CD4-positive, alpha-beta T cell treated with Interleukin-10 for 1 hour (primary cell): ENCODE measurements at places on chromosomes 2 and 18.
A peak's percentile ranks its signal among the peaks of the same experiment; 100 is the strongest.

- DNase-seq: peak; percentile 84
Observed at GRCh38 chr2:191115391-191115790, 35.4 kb downstream of the STAT4 start.

DNA sequence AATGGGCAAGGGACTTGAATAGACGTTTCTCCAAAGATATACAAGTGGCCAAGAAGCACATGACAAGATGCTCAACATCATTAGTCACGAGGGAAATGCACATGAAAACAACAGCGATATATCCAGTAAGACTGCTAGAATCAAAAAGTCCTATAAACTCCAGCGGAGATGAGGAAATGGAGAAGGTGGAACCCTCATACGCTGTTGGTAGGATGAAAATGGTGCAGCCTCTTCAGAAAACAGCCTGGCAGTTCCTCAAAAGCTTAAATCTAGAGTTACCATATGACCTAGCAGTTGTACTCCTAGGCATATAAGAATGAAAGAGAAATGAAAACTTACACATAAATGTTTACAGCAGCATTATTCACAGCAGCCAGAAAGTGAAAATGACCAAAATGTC is 48.1 kb downstream of the HPCAL1 start:
- DNase-seq: no peak

GRCh38 chr2:128313091-128313836 is 5.4 kb downstream of the HS6ST1 start:
- DNase-seq: no peak

DNA sequence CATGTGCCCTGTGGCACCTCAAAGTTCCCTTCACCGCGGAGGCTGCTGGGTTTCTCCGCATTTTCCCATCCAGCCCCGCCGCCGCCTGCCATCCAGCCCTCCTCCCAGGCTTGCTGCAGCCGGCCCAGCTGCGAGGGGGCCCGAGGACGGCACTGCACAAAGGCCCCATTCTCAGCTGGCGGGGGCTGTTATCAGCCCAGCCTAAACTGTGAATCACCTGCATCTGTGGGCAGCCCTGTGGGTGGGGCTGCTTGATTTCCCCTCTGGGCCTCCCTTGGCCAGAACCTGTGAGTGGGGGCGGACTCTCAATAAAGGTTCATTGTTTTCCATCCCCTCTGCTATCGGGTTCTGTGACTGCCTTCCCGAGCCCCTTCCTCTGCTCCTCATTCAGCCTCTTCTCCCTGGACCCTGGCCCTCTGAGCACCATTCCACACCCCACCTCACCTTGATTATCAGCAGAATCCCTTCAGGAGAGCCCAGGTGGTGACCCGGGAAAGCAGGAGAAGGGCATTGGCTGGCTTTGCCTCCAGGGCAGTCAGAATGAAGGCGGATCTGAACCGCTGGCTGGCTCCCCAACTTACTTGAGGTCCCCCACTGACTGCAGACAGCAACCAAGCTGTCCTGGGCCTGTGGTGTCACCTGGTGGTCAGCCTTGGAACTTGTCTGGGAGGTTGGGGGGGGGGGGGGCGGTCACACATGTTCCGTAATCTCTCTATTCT is 204.5 kb downstream of the ZFP36L2 start:
- no peak for DNase-seq

- no peak for DNase-seq
Observed at GRCh38 chr2:44524347-44524926, 162.7 kb downstream of the CAMKMT start.

DNA sequence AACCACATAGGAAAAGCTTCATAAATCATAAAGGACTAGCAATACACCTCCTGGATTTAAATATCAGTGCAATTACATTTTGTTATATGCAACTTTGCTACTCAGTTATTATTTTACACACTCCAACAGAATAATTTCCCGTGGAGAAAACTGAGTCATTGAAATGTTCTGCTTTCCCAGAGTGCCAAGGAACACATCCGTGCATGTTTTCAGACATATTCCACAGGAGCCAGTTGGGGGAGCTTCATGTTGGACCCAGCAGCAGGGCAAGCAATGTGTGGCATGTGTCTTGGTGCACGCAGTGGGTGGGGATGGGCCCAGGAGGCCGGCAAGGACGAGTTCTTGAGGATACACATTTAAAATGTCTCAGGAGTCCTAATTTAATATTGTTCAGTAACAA is 14.4 kb upstream of the SMIM21 start:
- DNase-seq: no peak

GRCh38 chr18:59898609-59899297 is 1.0 kb upstream of the PMAIP1 start:
- no peak for DNase-seq

- no peak for DNase-seq
Observed at GRCh38 chr2:150051004-150051403, 436.5 kb downstream of the RND3 start.

DNA sequence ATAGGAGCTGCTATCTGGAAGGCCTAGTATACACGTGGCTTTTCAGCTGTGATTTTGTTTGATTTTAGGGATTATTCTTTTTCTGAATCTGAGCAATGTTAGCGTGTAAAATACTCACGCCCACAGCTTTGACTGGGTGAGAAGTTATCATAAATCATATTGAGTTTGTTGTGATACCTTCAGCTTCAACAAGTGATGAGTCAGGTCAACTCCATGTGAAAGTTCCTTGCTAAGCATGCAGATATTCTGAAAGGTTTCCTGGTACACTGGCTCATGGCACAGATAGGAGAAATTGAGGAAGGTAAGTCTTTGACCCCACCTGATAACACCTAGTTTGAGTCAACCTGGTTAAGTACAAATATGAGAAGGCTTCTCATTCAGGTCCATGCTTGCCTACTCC is at the start of gene GKN1:
TSS of gene GKN1 (plus strand) at position 386 of the 400 bp plus-strand sequence. CDS start 42 bp downstream, outside the sequence.
- DNase-seq: no peak

DNA sequence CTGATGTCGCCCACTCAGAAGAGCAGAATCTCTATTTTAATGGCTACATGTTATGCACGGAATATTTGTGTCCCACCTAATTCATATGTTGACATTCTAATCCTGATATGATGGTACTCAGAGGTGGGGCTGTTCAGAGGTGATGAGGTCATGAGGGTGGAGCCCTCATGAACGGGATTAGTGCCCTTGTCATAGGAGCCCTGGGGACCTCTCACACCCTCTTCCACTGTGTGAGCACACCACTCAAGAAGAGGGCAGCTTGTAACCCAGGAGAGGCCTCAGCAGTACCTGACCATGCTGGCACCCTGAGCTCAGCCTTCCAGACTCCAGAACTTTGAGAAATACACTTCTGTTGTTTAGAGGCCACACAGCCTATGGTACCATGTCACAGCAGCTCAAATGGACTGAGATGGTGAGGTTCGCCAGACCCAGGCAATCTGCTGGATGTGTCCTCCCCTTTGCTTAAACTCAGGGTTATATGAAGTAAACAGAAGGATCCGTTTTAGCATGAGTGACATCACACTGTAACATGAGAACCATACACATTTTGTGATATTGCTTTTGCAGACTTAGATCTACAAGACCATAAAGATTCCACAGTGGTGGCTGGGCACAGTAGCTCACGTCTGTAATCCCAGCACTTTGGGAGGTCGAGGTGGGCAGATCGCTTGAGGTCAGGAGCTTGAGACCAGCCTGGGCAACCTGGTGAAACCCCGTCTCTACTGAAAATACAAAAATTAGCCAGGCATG is 48.7 kb downstream of the ATOH8 start:
- DNase-seq: no peak

DNA sequence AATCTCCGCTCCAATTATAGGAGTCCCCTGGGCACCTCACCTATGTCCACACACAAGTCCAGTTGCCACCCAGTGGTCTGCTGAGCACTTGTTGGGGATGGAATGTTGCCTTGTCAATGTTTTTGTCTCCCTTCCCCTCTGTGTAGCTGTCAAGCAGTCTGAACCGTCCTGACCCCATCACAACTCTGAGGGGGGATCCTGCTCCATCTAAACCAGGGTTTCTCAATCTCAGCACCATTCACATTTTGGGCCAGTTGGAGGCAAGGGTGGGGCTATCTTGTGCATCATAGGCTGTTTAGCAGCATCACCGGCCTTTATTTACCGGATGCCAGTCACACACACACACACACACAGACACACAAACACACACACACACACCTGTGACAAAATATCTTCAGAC is 53.0 kb downstream of the CYP26B1 start:
- no peak for DNase-seq

DNA sequence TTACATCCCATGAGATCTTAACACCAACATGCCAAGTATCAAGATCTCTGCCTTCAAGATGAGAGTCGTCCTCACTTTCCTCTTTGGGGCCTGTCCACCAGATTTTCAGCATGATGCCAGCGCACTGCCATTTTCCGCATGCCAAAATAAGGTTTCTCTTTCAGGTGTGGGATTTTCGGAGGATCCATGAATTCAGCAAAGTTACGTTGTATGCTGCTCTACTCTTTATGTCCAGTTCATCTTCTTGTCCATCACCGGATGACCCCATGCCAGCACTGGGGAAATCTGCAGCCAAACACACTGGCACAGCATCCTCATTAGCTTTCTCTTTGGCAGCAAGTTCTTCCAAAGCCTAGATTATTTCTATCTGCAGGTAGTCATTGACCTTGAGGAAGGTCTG is 4.9 kb upstream of the HAAO start:
- DNase-seq: no peak

- DNase-seq: no peak
Observed at GRCh38 chr2:70983506-70984227, 5.2 kb downstream of the ANKRD53 start.

DNA sequence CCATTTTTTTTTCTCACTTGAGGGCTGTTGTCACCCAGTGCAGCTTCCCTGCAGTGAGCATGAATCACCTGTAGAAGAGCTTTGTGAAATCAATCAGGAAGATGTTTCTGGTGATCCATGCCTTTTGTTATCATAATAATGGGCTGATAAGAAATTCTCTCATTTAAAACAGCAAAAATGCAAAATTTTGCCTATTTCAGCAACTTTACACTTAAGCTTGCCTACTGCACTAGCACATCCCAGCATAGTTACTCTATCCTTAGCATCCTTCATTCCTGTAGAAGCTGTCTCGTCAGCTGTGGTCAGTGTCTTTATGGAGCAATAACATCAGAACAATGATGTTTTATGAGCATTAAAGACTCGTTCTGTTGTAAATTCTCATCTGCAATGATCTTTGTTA is 178.6 kb upstream of the ZNF804A start:
- no peak for DNase-seq

GRCh38 chr18:32980896-32981295 is 208.1 kb upstream of the KLHL14 start:
- no peak for DNase-seq

GRCh38 chr18:56487801-56488200 is 150.6 kb downstream of the TXNL1 start:
- no peak for DNase-seq

DNA sequence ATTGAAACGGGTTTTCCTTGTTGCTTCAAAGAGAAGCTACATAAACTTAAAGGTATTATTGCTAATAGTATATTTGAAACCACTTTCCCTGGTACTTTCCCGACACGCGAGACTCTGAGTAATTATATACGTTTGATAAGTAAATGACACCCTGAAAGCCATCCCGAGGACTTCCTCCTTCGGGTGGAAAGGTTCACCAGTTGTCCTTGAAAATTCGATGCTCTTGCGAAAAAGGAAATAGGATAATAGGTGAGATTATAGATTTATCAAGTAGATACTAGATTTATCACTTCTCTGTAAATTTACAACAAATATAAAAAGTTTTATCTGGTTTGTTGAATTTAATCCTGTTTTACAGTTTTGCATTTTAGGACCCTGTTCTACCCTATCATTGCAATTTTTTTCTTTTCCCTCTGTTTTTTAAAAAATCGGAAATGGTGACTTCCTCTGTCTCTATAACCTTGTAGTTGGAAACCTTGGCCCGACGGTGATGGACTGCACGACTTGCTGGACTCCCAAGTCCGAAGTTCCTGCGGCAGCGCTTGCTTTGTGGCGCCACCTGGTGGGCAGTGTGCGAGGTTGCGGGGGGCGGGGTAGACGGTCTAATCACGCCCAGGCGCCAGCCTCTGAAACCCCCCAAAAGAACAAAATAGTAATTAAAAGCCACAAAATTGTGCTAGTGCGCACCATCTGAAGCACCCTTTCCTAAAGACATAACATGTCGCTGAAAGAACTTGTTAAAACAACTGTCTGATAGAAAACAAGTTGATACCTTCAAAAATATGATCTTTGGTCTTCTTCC is 972 bp upstream of the DLX2 start:
- peak; percentile 77 for DNase-seq

DNA sequence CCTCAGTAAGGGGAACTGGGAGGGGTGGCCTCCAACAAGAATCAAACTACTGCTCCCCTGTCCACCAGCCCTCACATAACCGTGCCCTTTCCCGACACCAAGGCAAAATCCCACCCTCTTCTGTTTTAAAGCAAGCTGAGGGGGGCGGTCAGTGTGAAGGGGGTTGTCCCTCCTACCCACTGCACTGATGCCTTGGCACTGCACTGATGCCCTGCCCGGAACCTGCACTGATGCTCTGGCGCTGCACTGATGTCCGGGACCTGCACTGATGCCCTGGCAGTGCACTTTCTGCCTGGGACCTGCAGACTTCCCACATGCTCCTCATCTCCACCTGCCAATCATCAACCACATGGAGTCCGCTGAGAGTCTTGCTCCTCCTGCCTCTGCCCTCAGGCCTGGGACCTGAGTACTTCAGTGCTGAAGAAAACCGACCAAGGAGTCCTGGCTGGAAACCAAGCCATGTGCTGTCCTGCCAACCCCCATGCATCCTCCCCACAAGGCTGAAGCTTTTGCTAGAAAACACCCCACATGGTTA is 179.5 kb downstream of the SMAD2 start:
- DNase-seq: no peak

- DNase-seq: no peak
Observed at GRCh38 chr2:127620866-127621265, 25.1 kb upstream of the GPR17 start.

- no peak for DNase-seq
Observed at GRCh38 chr18:37336568-37337285, 228.9 kb downstream of the CELF4 start.

DNA sequence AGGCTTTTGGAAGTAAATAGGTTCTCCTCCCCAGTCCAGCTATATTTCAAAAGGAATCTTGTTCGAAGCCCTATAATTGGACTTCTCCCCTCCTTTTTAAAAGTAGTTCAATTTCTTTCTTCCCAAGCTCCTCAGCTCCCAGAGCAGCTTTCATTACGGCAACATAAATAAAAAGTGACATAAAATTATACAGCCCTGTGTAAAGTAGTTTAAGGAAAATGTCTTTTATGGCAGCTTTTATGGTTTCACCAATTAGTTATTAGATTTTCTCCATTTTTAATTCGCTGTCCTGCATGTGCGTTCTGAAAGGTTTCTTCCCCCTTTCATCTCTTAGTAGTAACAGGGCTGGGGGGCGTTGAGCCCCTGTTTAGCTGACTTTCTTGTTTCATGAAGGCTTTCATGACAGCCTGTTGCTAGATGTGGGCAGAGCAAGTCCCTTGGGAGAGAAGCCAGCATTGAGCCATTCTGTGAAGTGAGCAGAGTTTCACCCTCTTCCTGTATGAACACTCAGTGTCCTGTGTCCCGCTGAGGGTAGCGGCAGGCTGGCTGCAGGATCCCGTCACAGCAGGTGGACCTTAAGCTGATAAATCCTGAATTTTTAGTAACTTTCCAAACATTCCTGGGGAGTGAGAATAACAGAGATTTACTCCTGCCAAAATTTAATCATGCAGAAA is 229.7 kb upstream of the SPRED2 start:
- no peak for DNase-seq
